ENCODE measurements at places on chromosomes 12 and 14.

DNA sequence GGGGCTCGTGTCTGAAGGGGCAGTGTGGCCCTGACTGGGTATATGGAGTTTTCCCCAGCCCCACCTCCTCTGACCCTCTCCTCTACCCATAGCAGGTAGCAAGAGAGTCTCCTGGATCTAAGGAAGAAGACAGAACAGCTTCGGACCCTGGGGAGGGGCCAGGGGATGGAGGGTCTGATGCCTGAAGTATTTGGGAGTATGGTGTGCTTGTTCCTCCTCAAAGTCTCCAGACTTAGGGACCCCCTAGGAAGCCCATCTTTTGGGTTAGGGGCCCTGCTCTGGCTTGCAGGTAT lies 579 bp upstream of the HOXC8 start:
- no peak for DNase-seq

GRCh38 chr12:101854747-101855146 lies 22.6 kb upstream of the DRAM1 start:
- DNase-seq, result no peak

DNA sequence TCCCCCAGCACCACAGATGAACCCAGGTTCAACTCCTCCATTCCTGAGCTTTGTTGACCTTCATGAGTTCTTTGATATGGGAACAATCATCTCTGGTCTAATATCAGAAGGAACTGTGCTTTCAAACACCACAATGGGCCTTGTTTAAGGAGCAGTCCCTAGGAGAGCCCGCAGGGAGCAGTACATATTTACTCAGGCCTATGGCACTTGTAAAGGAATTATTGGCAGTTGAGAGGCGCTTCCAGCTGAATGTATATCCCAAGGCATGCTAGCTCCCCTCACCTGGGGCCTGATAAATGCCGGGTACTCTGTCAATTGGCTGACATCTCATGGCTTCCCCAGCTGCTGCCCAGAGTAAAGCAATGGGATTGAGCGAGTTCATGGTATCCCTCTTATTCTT lies 76.2 kb downstream of the ZFP36L1 start:
- DNase-seq, result no peak

- DNase-seq, result no peak
Observed at GRCh38 chr12:90741611-90742010, 213.4 kb downstream of the CCER1 start.

DNA sequence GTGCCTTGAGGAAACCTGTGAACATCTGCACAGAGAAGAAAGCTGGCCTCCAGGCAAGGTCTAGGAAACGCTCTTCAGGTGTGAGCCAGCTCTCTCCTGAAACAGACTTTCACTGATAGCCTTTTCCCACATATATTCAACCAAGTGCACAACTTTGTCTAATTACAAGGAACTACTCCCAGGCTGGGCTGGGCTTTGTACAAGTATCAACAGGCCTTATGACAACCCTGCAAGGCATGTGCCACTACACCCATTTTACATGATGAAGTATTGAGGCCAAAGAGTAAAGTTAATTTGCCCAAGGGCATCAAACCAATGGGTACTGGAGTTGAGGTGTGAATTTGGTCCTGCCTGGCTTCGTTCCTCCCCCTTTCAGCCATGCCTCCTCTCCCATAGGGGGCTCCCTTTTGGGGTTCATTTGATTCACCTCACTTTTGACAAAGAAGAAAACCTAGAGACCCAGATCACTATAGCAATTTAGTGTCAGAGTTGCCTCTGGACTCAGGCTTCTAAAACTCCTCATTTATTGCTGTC lies 2.1 kb downstream of the CSRP2 start:
- DNase-seq, result no peak

DNA sequence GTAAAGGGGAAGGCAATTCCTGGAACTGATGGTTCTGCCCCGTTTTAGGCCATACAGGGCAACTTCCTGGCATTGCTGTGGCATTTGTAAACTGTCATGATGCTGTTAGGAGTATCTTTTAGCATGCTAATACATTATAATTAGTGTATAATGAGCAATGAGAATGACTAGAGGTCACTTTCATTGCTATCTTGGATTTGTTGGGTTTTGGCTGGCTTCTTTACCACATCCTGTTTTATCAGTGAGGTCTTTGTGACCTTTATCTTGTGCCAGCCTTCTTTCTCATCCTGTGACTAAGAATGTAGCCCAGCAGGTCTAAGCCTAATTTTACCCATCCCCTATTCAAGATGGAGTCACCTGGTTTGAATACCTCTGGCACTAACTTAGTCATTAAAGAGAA lies 51.2 kb downstream of the TESPA1 start:
- DNase-seq, result no peak

DNA sequence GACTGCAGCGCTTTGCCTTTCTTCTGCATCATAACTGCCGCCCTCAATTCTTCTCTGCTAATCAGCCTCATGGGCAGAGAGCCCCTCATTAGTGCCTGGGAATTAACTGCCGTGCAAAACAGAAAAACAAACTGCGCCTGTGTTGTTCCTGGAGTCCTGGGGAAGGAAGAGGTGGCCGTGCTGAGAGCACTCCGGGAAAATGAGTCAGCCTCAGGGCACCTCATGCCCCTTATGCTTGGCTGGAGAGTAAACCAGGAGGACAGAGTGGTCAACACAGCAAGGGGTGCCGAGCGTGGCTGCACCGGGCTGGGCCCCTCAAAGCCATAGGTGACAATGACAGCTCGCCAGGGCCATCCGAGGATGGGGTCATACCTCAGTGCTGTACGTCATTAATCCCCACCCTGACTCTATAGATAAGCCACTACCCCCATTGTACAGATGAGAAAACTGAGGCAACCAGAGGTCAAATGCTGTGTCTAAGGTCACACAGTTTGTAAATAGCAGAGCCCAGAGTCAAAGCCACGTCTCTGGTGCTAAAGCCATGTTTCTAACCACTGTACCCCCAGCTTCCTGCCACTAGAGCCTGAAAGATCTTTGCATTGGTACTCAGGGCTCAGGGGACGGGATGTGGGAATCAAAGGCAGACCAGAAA lies 74.4 kb downstream of the RIMBP2 start:
- no peak for DNase-seq

DNA sequence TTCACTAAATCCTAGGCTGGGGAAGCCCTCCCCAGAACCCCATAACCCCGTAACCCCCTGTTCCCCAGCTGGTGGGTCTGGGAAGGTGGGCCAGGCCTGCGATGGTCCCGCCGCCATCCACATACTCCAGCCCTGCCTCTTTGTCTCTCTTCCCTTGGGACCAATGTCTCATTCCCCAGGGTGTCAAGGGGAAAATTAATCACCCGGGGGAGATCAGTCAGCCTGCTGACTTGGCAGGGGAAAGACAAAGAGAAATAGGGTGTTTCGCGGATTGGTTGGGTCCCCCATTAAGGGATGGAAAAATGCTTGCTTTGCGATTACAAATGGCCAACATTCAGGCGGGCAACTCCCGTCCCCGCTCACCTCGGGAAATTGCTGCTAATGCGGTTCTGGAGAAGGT lies 60.6 kb upstream of the LHX5 start:
- no peak for DNase-seq

DNA sequence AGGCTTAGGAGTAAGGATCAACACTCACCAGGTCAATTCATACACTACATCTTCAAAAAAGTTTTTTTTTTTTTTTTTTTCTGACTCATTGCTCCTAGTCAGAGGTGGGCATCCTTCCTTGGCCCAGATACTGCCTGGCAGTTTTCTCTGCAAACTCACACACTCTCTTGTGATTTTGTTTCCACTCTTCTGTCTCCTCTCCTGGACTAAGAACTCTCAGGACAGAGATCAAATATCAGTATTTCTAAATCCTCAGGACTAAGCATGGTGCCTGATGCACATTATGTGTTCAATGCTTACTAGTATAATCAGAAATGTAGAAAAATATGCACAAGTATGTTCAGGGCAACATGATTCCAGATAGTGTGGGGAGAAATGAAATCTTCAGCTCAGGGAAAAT lies 10.2 kb upstream of the PAH start:
- no peak for DNase-seq

DNA sequence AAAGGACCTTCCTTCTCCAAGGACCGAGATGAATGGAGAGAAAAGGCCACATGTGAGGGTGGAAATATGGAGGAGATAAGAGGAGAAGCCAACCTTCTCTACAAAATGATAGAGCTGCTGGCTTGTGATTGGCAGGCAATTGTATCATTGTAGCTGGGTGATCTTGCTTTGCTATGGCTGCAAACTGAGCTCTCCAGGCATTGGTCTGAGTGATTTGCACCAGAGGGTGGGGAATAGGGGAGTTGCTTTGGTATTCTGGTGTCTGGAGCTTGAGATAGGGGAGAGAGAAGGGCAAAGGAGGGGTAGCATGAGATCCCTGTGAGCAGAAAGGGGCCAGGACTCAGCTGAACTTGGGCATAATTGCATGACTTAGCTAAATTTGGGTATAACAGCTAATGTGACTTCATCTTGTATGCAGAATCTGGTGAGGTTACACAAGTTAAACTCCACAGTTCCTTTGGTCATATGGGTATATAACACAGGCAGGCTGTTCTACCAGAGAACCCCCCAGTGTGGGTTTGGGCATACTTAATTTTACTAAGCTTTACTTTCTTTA lies 72.0 kb downstream of the FOS start:
- DNase-seq, result no peak

All from stimulated activated naive CD4-positive, alpha-beta T cell (primary cell).